ENCODE measurements at places on chromosomes 2 and 18.
A peak's percentile ranks its signal among the peaks of the same experiment; 100 is the strongest.

GRCh38 chr2:5885451-5886173, 193.4 kb downstream of the SOX11 start:
- DNase-seq: no peak

DNA sequence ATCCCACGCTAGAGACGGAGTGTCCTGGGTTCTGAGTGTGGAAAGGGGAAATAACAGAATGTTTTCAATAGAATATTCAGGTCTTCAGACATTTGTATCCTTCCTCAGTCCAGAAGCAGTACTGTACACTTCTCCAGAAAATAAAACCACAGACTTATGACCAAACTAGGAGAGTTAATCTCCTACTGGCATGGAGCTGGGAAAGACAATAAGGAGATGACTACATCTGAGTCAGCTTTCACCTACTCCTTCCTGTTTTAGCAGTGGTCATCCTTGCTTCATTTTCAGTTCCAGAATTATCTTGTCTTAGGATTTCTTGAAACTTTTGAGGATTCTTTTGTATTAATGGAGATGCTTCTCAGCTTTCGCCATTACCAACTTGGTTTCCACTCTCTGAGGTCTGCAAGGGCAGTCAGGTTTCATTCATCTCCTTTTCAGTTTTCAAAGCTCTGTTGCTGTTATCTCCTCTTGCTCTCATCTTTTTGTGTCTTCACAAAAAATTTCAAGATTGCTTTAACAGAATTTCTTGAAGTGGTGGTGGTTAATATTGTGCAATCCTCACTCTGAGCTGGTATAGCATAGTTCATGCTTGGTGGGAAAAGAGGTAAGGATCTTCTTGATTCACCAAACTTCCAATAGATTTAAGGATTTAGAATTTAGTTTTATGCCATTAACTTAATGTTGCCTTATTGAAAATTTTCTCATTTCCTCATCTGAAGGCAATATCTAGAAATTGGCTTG, 23.7 kb upstream of the NR4A2 start:
- DNase-seq: no peak

- no peak for DNase-seq
These were observed 44.3 kb downstream of the CCDC148 start for GRCh38 chr2:158412206-158412605.

- DNase-seq: peak; percentile 55
These were observed 678.8 kb downstream of the KCNJ3 start for GRCh38 chr2:155377266-155377680.

DNA sequence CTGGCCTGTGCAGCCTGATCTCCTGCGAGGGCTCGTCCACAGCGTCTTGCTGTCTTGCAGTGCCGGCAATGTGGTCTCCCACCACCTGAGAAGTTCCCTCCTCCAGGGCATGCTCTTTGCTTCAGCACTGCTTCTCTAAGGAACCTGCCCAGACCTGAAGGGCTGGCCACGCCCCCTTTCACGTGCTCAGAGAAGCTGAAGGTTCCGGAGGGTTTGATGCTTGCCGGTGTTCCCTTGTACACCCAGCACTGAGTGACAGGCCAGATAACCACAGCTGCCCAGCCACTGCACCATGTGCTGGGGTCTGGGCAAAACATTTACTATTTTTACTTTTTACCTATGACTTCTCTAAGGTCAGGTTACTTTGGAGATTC, 1.7 kb upstream of the POLR2D start:
- DNase-seq: no peak

DNA sequence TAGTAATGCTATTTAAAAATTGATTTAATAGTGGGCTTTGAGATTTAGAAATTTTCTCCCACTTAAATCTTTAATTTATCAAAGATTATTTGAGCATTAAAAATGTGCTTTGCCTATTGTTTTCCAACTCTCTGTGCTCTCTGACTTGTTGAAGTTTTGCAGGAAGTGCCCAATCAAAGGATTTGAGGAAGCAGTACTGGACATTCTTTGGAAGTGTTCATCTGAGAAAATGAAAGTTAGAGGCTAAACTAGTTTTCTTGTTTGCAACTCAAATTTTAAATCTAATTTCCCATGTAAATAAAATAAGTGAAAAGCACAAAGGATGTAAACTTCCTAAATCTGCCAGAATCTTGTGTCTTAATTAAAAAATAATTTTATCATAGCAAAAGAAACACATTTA, 89.1 kb downstream of the CAMKMT start:
- DNase-seq: no peak

DNA sequence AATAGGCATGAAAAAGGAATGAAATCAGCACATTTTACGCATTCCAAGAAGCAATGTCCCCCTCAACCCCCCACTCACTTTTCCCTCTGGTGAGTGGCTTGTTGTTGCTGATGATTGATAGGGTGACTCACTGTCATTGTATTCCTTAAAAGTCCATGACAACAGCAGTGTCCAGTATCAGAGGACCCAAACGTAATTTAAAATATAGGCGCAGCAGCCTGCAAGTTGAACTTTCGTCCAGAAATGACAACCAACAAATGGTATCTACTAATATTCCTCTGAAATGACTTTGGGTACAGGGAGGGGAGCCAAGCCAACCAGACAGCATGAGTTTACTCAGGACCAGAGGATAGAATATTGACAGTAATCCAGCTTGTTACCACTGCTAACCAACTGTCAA, 182.9 kb upstream of the SIX3 start:
- DNase-seq: no peak

GRCh38 chr2:141856215-141856919, 274.4 kb downstream of the LRP1B start:
- no peak for DNase-seq

GRCh38 chr2:170911314-170911889, 17.7 kb upstream of the GORASP2 start:
- no peak for DNase-seq

DNA sequence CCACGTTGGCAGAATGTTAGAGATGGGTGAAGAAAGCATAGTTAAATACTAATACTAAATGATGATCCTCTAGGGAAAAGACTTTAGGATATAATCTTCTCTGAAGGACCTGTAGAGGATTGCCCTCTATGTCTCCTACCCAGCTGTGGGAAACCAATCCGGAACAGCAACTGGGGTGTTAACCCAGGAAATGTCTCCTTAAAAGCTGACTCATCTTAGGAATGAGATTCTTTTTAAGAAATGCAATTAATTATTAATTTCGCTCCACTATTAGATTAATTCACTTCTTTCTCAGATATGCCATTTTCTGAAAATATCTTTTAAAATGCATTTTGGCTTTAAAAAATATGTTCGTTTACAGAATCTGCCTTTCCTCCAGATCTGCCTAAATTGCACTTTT, 7.4 kb downstream of the SCN3A start:
- no peak for DNase-seq

DNA sequence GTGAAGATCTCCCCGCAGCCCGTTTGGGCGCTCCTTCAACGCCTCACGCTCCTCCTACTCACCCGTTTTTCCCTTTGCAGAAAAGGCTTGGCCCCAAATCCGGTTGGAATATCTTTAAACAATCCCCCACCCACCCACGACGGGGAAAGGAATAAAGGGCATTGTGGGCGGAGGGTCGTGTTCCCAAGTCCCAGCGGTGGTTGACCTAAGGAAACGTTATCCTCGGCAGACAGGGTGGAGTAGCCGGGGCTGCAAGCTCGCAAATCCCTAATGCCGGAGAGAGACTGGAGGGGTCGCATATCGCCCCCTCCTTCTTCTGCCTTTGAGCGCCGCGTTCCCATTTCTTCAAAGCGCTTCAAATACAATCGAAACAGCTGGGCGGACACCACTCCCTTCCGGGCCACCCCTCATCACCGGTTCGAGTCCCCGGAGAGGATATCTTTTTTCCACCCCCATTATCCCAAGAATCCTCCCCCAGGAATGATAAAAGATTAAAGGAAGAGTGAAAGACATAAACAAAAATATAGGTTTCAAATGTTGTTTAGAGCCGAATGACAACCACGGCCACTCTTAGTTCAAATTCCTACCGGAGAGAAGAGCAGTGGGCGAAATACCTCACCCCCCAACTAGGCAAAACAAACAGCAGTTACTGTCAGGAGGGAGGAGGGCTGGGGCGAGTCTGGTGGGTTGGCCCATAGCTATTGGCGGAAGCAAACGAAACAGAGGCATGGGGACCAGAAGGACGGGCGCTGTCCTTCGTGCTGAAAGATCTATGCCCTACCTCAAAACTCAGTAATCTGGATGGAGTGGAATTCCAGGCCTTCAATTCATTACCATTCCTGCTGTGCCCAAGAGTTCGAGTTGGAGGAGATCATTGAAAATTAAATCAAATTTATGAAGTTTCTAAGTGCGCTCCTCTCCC, 2.8 kb upstream of the GAD1 start:
- no peak for DNase-seq

GRCh38 chr2:161995553-161996016, 78.4 kb downstream of the DPP4 start:
- no peak for DNase-seq

GRCh38 chr2:183222751-183223150, 98.5 kb downstream of the NUP35 start:
- no peak for DNase-seq

GRCh38 chr2:227889336-227889735, 17.9 kb downstream of the DAW1 start:
- no peak for DNase-seq

DNA sequence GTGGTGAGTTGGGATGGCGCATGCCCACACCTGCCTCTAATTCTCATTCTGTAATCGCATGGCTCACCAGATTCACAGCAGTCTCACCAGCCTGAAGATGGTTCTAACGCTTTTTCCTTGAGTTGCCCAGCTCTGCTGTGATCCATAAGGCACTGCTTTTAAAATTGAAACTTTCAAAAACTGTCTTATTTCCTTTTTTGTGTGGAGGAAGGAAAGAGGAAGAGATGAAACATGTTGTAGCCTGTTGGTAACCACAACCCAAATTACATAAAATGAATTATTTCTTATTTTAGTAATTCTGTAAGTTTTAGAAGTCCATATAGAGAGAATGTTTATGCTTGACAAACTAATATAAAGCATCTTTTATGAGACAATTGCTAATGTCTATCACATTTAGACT, 165.4 kb downstream of the RBM43 start:
- no peak for DNase-seq

GRCh38 chr2:60149176-60149575, 404.3 kb downstream of the BCL11A start:
- DNase-seq: no peak

GRCh38 chr2:162963156-162963555, 124.6 kb upstream of the KCNH7 start:
- DNase-seq: no peak

GRCh38 chr2:140975237-140975636, 1155.6 kb downstream of the LRP1B start:
- no peak for DNase-seq

- DNase-seq: no peak
These were observed 124.4 kb upstream of the KLHL29 start for GRCh38 chr2:23260621-23261020.

DNA sequence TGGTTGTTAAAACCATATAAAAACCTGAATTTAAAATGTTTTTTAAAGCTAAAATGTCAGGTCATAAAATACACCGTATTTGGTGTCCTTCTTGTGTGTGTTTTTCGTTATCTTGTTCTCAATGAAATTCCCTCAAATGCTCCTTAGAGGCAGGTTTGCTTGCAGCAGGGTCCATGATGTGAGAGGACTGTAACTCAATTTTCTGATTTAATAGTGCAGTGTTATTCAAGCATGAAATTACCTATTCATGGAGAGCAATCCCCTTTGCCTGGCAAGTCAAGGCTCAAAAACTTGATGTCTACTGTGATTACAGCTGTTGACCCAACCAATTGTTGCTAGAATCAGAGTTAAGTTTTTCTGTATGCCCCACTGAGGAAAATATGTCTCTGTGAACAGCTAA, 318.2 kb downstream of the GALNT13 start:
- DNase-seq: no peak

GRCh38 chr2:213285404-213285803, 1.1 kb downstream of the SPAG16 start:
- no peak for DNase-seq

- no peak for DNase-seq
These were observed 93.5 kb upstream of the SIX3 start for GRCh38 chr2:44848026-44848425.

DNA sequence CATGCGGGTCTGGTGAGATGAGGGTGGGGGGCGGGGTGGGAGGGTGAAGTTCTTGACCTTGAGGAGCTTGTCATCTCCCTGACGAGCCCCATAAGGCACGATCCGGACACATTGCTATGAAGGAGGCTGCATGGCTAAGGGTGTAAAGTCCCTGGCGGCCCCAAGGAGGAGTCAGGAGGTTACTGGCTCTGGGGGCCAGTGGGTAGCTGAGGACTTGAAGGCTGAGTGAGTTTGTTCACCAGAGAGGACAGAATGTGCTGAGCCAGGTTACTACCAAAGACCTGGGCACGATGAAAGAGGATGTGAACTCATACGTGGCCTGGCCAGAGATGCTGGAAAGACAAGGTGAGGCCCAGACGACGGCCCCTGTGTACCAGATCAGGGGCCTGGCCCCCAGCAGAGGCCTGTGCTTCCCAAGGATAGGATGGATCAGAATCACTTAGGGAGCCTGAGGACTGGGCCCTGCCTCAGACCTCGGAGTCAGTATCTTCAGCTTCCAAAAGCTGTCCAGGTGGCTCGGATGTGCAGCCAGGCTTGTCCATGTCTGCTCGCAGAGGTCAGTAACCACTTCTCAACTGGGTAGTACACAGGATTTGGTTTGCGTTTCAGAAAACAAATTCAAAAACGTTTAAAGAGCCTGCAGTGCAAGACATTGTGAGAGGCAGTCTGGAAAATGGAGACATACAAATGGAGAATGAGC, 110.9 kb downstream of the RNF144A start:
- no peak for DNase-seq

GRCh38 chr2:102350137-102350793, 5.3 kb upstream of the IL18R1 start:
- DNase-seq: no peak

GRCh38 chr2:52976143-52976949, 791.3 kb upstream of the CHAC2 start:
- no peak for DNase-seq

DNA sequence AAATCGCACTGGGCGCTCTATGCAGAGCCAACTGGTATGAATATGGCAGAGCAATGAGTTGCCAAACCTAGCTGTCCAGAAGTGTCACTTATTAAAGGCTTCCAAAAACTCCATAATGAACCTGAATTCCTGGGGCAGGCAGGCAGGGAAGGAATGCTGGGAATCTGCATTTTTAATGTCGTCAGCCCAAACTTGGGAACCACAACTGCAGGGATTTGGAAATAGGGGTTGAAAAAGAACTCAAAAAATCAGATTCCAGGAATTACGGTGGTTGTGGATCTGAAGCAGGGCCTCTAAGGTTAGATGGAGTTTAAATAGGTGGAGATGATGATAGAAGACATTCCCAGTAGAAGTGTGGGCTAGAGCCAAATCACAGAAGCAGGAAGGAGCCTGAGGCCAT, 15.0 kb downstream of the NCKAP5 start:
- no peak for DNase-seq

- DNase-seq: no peak
These were observed 201.0 kb downstream of the MBD5 start for GRCh38 chr2:148221926-148222325.

DNA sequence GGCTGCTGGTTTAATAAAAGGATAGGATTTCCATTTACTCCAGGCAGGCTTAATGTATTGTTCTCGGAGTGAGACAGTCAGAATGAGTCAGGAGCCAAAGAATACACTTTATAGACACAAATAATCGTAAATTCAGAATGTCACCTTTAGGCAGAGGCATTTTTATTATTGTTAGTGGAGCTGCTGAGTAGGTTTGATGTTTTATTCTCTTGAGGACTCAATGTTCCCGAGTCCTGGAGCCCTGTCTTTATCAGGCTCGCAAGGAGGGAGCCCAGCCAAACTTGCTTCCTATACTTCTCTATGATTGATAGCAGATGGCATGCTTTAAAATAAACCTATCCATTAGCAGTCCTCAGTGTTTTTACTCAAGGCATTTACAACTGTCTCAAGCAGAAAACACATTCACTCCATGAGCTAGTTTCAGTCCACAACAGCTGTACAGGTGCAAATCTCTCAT, 492.3 kb upstream of the ZEB2 start:
- DNase-seq: no peak
